ENCODE measurements at places on chromosomes 3 and 15.

- peak; percentile 84 for DNase-seq
These were observed 16.0 kb downstream of the H1-8 start for GRCh38 chr3:129558772-129559564.

GRCh38 chr3:158649791-158650190, 5.5 kb downstream of the GFM1 start:
- DNase-seq, result no peak

DNA sequence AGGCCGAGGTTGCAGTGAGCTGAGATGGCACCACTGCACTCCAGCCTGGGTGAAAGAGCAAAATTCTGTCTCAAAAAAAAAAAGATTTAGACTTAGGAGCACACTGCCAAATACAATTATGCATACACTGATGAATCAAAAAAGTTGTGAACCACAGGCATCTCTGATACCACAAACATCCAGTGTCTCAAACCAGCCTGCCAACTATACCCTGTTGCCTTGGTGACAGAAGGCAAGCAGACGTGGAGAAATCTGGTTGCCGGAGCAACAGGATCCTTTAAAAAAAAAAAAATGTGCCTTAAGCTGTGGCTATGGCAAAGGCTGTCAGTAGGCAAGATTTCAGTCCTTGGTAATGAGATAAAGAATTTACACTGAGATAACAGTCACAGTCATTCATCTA, 202.3 kb downstream of the NEK10 start:
- DNase-seq, result no peak

GRCh38 chr15:97171556-97171955, 788.9 kb upstream of the ARRDC4 start:
- DNase-seq, result no peak

DNA sequence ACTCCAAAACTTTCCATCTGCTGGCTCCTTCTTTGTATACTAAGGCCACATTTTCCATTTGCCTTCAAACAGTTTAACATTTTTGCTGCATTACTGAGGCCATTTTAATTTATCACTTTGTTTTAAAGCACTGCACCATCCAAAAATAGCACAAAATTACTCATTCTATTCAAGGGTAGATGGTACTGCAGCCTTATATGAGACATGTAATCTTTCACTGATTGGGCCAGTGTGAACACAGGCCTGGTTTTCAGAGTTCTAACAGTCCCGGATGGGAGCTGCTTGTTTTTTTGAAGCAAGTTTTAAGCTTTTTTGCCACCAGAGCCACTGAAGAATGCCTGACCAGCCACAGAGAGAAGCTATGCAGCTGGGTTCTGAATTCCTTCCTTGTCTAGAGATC, 172.3 kb upstream of the TSC22D2 start:
- no peak for DNase-seq
